ENCODE measurements at places on chromosomes 13 and 19.

DNA sequence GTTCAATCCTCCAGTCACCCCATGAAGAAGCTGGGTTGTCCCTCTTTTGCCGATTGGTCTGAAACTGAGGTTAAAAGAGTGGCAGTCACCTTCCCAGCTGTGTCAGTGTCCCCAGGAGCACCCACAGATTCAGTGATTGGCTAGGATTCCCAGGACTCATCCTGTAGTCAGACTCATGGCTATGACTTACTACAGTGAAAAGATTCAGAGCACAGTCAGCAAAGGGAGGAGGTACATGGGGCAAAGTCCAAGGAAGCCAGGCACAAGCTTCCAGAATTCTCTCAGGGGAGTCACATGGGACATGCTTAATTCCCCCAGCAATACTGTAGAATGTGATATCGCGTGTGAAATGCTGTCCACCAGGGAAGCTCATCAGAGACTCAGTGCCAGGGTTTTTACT, 14.2 kb downstream of the ZNF473 start:
- DNase-seq: no peak

- no peak for DNase-seq
Observed at GRCh38 chr19:2113439-2114211, 16.9 kb downstream of the IZUMO4 start.

DNA sequence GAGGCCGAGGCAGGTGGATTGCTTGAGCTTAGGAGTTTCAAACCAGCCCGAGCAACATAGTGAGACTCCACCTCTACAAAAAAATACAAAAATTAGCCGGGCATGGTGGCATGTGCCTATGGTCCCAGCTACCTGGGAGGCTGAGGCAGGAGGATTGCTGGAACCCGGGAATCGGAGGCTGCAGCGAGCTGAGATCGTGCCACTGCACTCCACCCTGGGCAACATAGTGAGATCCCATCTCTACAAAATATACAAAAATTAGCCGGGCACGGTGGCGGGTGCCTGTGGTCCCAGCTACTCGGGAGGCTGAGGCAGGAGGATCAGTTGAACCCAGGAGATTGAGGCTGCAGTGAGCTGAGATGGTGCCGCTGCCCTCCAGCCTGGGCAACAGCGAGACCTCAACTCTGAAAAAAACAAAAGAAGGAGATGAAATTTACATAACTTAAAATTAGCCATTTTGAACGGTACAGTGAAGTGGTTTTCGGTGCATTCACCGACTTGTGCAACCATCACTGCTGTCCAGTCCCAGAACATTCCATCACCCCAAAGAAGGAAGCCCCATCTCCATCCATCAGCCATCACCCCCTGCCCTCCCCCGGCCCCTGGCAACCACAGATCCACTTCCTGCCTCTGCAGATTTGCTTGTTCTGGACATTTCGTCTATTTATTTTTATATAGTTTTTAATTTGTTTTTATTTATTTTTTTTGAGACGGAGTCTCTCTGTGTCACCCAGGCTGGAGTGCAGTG, 1.6 kb upstream of the AZU1 start:
- DNase-seq: no peak

- DNase-seq: no peak
Observed at GRCh38 chr13:60448907-60449510, 52.0 kb downstream of the TDRD3 start.

DNA sequence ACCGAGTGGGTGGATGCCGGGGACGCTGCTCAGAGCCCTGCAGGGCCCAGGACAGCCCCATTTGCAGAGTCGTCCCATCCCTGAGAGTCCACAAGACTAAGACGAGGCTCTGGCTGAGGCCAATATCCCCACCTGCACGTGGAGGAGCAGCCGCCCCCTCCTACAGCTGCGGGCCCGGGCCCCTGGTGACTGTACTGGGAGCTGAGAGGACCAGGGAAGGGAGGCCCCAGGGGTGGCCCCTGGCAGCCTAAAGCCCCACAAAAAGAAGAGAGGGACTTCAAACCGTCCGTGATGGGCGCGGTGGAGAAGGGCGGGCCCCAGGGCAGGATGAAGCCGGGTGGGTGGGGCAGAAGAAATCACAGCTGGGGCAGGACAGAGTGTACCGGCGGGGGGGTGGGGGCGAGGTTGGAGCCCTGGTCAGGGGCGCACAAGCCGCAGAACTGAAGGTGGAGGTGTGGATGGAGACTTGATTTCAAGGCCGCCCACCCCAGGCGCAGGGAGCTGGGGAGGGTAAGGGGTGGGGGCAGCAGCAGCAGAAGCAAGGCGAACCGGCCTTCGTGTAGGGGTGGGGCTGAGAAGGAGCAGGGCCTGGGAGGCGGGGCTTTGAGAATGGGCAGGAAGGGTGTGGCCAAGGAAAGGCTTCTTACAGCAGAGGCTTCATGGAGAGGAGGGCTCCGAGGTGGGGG, 12.9 kb downstream of the CFD start:
- DNase-seq: peak; percentile 86

- no peak for DNase-seq
Observed at GRCh38 chr13:24008679-24009078, 111.4 kb upstream of the C1QTNF9B start.

DNA sequence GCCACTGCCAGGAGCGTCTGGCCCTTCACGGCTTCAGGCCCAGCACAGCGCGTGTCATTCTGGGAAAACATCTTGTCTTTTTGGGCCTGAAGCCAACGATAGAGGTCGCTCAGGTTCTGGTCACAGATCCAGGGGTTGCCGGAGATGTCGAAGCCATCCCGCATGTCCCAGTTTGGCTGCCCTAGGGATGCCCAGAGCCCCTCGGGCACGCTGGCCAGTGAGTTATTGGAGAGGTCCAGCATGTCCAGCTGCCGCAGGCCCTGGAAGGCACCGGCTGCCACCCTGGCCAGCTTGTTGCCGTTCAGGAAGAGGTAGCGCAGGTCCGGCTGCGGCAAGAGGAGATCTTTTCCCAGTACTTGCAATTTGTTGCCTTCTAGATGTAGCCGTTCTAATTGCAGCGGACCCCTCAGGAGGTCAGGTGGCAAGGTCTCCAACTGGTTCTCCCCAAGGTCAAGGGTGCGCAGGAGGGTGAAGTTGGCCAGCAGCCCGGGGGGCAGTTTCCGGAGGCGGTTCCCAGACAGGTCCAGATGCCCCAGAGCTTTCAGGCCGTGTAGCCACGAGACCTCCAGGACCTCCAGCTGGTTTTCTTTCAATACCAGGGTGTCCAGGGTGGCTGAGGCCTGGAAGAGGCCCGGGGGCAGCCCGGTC, 1.8 kb downstream of the LRG1 start:
- no peak for DNase-seq

GRCh38 chr13:84662491-84662890, 780.2 kb upstream of the SLITRK1 start:
- DNase-seq: no peak

GRCh38 chr13:105231579-105231978, 1303.9 kb downstream of the EFNB2 start:
- DNase-seq: no peak

- DNase-seq: no peak
Observed at GRCh38 chr13:91166714-91167511, 180.6 kb upstream of the MIR17HG start.

DNA sequence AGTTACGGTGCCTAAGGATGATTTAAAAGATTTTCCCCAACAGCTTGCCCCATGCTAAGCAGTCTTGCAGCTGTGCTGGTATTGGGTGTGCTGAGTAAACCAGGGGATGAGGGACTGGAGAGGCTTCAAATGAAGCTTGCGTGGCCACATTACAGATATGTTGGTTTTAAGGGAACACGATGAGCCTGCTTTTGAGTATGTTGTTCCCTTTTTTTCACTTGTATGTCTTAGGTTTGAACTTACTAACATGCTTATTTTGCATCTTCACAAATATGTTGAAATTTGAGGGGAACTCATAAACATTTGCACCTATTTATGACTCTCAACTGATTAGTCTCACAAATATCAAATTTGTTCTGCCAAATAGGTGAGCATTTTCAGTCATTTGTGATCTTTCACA, 2.0 kb upstream of the IL17D start:
- DNase-seq: no peak

DNA sequence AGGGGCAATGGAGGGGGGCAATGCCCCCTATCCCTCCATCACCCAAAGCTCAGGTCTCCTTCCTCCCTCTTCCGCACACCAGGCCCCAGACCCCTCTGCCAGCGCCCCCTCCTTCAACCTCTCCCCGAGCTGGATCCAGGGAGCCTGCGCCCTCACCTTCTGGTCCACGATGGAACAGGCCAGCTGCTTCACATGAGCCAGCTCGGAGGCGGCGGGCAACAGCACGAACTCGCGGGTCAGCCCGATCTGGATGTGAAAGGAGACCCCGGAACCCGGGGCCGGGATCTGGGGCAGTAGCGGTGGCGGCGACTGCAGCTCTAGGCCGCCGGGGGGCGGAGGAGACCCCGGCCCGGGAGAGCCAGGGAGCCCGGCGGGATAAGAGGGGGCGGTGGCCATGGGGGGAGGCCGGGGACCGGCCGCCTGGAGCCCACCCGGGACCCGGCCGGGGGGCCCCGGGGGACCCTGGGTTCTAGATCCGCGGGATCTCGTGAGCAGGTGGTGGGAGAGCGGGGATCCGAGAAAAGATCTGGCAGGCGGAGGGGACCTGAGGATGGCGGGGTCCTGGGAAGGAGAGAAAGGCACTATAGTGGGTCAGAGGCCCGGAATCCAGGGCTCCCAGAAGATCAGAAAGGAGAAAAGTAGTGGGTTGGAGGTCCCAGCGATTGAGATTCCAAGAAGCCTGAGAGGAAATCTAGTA, 791 bp downstream of the PRKD2 start:
- no peak for DNase-seq

DNA sequence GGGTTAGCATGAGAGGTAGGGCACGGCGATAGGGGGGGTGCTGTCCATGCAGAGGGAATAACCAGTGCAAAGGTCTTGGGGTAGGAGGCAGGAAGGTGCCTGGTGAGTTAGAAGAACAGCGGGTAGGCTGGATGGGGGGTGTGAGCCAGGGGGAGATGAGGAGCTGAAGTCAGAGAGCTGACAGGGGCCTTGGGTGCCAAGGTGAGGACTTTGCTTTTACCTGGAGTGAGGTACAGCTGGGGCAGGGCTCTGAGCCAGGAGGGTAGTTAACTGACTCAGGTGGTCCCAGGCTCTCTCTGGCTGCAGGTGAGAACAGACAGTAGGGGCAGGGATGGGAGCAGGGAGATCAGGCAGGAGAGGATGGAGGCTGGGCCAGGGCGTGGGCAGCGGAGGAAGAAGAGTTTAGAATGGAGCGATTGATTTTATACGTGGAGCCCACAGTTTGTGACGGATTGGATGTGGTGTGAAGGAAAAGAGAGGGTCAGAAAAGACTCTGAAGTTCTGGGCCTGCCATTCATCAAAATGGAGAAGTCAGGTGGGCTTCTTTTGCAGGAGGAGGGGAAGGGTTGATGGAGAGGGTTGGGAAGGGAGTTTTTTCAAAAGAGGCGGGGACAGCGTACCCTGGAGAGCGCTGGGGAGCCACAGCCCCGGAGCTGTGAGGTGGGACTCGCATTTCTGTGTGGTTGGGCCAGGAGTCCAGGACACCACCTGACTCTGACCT, 1.2 kb upstream of the GRAMD1A start:
- DNase-seq: no peak

- peak; percentile 86 for DNase-seq
Observed at GRCh38 chr19:33177417-33177979, 16.6 kb upstream of the LRP3 start.

- no peak for DNase-seq
Observed at GRCh38 chr19:18353378-18354005, 13.1 kb downstream of the PGPEP1 start.
